ENCODE measurements at places on chromosomes 1 and 21. TPM values are rescaled to one million over a fixed set of nuclear protein-coding genes. Genes with fewer than 3 reads are reported as not detected.

DNA sequence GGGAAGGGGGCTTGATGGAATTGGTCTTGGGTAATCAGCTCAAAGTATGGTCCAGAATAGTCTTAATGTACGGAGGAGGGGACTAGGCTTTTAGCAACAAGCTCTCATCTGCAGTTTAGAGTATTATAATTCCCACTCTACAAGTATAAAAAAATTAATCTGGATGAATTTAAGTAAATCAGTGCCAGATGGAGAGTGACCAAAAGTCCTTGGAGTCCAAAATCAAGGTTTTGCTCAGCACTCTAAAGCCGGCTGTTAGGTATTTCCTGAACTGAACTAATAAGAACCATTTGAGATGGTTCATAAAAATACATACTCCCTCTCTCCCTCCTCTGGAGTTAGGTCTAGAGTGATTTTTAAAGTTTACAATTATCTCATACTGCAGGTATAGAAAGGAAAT, 23.7 kb downstream of the GLUL start:
- no peak for DNase-seq

DNA sequence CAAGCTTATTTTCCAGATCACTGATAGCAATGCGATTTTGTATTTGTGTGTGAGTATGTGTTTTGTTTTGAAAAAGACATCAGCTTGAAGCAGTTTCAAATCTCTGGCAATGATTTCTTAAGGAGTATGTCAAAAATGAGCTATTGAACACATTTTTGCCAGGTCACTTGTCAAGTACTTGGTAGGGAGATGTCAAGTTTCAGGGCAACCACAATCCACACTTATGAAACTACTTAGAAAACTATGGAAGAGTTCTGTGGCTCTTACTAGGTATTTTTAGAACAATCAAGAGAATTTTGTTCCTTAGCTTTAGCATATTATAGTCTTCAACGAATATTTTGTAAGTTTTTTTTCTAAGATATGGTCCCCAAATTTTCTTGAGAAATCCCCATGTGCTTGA, 318.8 kb upstream of the ZRANB2 start:
- no peak for DNase-seq

DNA sequence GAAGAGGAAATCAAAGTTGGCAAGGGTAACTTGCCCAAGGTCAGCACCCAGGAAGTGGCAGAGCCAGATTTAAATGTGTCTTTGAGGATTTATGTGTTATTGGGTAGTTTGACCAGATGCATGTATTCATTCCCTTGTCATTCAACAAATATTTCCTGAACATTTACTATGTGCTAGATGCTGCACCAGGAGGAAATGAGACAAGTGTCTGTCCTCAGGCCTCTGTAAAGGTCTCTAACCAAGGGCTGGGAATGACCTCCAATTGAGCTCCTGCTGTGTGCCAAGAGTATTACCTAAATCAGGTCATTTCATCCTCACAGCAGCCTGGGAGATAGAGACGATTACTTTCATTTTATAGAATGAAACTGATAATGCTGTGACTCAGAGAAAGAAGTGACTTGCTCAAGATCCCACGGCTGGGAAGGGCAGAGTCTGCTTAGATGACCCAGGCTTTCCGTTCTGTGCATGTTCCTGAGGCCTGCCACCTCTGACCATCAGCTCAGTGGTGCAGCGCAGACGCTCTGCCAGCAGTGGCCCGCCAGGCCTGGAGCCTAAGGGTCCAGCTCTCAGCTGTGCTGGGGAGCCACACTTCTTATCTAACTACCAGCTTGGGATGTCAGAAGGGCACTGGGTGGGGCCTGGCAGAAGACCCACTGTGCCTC, 3.5 kb upstream of the TTC22 start:
- DNase-seq = peak; percentile 47

GCSAML gene
- total RNA-seq = 0.42 TPM

- DNase-seq = no peak
These were observed 50.8 kb downstream of the TGFBR3 start for GRCh38 chr1:91835087-91835521.

C1orf87 gene
- total RNA-seq = not detected

RBM11 gene
- not detected for total RNA-seq

PRDM16 gene
- not detected for total RNA-seq

OR2AK2 gene
- not detected for total RNA-seq

RGS1 gene
- not detected for total RNA-seq
